Large intestine (tissue), 12 donors: ENCODE measurements at places on chromosomes 2 and 18. TPM values are rescaled to one million over a fixed set of nuclear protein-coding genes. Genes with fewer than 3 reads are reported as not detected.

The UGT1A6 gene
- 0.06 TPM for polyA plus RNA-seq

The PLGLB2 gene
- polyA plus RNA-seq = 2.4 TPM

The SERPINB10 gene
- polyA plus RNA-seq = not detected

The GKN1 gene
- polyA plus RNA-seq = not detected

The RGPD3 gene
- polyA plus RNA-seq = 0.24 TPM

The SEC11C gene
- polyA plus RNA-seq = 114 TPM

The AQP12B gene
- 10.6 TPM for polyA plus RNA-seq

The CRYBA2 gene
- 13.3 TPM for polyA plus RNA-seq

The C1QL2 gene
- 0.18 TPM for polyA plus RNA-seq

The RAX gene
- not detected for polyA plus RNA-seq

The MAPK4 gene
- polyA plus RNA-seq = 1.5 TPM

The TMEFF2 gene
- 2.3 TPM for polyA plus RNA-seq

The METTL4 gene
- polyA plus RNA-seq = 13.3 TPM

The CNDP1 gene
- 0.27 TPM for polyA plus RNA-seq

The DNMT3A gene
- 50.2 TPM for polyA plus RNA-seq

The ANKRD30B gene
- polyA plus RNA-seq = 0.10 TPM

The CHRNG gene
- 0.21 TPM for polyA plus RNA-seq

The XDH gene
- 138 TPM for polyA plus RNA-seq

The CDH7 gene
- polyA plus RNA-seq = 0.22 TPM

The ACVR1C gene
- polyA plus RNA-seq = 25.6 TPM

The ALLC gene
- not detected for polyA plus RNA-seq

The ACVR1 gene
- polyA plus RNA-seq = 20.9 TPM

The PLB1 gene
- 3.2 TPM for polyA plus RNA-seq

The SUCLG1 gene
- polyA plus RNA-seq = 273 TPM

The PAIP2B gene
- polyA plus RNA-seq = 4.1 TPM

The DNAH7 gene
- polyA plus RNA-seq = 1.5 TPM

The TEKT4 gene
- not detected for polyA plus RNA-seq
